Left renal pelvis (tissue), 4 donors: ENCODE measurements at places on chromosomes 16 and 17. TPM values are rescaled to one million over a fixed set of nuclear protein-coding genes. Genes with fewer than 3 reads are reported as not detected.

UTS2R gene
- polyA plus RNA-seq = 0.26 TPM

CYBA gene
- polyA plus RNA-seq = 160 TPM

TMIGD1 gene
- not detected for polyA plus RNA-seq

C17orf67 gene
- 1.4 TPM for polyA plus RNA-seq

HOXB1 gene
- not detected for polyA plus RNA-seq

PPY gene
- not detected for polyA plus RNA-seq

SHISA9 gene
- polyA plus RNA-seq = 5.7 TPM

KDM6B gene
- polyA plus RNA-seq = 23.8 TPM

DNASE1 gene
- polyA plus RNA-seq = 27.6 TPM

ZNF778 gene
- 5.0 TPM for polyA plus RNA-seq

HES7 gene
- polyA plus RNA-seq = not detected

EPN2 gene
- polyA plus RNA-seq = 54.7 TPM
